ENCODE measurements at places on chromosomes 1 and 21.
A peak's percentile ranks its signal among the peaks of the same experiment; 100 is the strongest.

DNA sequence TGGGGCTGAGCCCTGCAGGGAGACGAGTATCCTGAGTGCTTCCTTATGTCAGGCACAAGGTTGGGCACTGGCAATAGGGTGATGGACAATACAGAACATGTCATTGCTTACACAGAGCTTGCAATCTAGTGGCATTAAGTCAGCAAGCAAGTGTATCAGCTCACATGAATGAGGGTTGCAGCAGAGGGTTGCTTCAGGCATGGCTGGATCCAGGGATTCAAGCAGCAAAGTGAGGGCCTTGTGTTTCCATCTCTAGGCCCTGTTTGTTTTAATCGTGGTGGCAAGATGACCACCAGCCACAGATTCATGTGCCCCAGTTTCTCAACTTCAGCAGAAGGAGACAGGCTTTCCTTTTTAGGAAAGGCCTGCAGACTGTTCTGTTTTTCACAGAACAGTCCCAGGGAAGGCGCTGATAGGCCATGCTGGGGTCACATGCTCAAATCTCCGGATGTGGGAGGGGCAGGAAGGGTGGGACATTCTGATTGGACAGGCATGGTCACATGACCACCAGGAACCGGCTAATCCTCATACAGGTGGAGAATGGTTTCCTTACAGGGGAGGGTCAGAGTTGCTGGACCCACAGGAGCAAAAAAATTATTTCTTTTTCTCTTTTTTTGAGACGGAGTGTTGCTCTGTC is 14.4 kb downstream of the PLOD1 start:
- no peak for DNase-seq

GRCh38 chr1:234553240-234554188 is 56.5 kb downstream of the IRF2BP2 start:
- DNase-seq = no peak

DNA sequence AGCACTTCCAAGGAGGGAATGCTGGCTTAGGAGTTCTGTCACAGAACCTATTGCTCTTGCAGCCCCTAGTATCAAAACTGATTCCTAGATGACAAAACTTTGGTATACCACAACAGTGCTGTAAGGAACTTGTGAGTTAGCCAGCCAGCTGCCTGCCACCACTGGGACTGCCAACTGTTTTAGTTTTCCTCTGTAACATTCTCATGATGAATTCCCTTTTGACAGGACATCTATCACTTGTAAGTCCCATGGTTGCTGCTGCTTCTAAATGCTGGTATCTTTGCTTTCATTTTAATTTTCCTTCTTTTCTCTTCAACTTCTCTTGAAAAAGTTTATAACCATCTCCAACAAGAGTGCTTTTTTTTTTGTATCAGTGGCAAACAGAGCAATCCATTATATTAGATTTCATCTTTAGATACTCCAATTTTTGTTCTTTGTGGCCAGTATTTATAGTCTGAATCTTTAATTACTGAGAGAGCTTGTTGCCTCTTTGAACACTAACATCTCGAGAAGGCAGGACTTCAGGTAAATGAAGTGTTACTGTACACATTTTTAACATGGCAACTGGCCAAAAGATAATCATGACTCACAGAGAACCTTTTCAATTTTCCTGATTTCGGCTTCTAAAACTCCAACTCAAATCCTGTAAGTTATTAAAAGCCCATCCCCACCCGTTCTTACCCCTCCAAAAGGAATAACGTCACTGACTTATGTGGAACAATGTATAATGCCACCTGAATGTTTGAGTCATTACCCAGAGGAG is 19.8 kb downstream of the DBT start:
- DNase-seq = no peak

DNA sequence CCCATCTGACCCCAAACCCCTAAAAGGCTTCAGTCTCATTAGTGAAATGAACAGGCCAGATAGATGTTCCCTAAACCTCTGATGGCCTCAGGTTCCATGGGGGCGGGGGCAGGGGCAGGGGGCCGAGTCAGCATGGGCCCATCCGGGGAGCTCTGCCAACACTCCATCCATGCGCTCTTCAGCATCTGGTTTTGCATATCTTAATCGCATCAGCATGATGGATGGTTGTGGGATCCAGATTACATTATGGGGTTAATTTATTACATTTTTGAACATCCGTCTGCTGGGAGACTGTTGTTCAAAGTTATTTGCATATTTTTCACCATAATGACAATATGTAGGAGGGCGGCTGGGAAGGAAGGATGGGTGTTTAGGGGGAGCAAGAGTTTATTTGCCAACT is 3.1 kb upstream of the MAD2L2 start:
- no peak for DNase-seq

GRCh38 chr1:159132271-159132881 is 39.0 kb upstream of the CADM3 start:
- DNase-seq = peak; percentile 61

GRCh38 chr1:31902510-31902860 is 35.7 kb downstream of the PTP4A2 start:
- DNase-seq = no peak

DNA sequence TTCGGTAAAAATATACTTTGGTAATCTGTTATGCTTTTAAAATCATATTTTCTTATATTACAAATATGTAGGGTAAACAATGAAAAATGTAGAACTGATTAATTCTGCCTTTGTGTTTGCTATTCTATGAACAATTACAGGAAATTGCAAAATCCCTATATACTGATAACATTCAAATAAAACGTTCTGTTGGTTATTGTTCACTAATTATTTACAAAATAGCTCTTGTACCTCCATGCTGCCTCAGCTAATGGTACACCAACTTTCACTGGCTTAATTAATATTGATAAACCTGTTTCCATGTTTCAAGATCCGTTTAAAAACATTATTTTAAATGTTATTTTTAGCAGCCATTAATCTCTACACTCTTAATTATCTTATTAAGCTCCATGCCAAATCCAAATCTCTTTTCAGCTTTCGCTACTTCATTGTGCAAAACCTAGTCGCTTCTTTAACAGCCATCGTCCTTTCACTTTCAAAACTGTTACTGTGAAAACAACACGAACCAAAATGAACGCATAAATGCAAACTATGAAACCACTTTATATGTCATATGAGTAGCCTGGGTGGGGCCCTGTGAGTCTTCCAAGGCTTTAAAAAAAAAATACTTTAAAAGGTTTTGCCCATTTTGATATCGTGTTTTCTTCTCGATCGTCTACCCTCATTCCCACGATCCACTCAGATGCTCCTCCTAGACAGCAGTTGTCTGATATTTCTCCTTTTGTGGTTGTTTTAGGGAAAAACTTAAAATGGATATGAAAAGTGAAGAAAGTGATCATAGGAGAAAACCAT is 807.1 kb downstream of the USP25 start:
- no peak for DNase-seq

GRCh38 chr1:32724678-32725614 is 22.4 kb upstream of the SYNC start:
- DNase-seq = no peak

DNA sequence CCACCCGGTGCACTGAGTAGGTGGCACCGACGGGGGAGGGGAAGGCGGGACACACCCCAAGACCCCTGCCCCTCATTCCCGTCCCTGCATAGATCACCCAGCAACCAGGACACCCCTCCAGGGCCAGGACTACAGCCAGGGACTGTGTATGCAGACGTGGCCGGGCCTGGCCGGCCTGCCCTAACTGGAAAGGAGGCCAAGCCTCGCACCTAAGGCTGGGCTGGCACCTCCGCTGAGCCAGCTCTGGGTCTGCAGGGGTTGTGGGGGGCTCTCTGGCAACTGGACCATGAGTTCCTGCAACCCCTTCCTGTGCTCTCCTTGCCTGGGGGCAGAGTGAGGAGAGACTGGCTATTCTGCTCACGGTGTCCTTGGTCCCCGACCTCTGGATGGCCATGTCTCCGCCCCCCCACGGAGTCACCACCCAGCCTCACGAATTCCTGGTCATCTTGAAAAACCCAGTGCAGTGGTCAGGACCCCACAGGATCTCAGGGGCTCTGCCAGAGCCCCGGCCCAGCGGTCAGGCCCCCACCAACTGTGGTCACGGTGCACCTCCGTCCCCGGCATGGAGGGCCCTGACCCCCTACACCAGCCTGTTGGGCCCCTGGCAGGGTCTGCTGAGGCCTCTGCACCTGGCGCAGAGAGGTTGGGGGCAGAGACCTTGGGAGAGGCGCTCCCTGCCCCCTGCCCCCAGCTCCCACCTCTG is 1.1 kb upstream of the FNDC10 start:
- no peak for DNase-seq

GRCh38 chr1:95685081-95685480 is 451.1 kb downstream of the RWDD3 start:
- DNase-seq = no peak

GRCh38 chr21:37682966-37683365 is 233.3 kb downstream of the KCNJ6 start:
- DNase-seq = no peak

DNA sequence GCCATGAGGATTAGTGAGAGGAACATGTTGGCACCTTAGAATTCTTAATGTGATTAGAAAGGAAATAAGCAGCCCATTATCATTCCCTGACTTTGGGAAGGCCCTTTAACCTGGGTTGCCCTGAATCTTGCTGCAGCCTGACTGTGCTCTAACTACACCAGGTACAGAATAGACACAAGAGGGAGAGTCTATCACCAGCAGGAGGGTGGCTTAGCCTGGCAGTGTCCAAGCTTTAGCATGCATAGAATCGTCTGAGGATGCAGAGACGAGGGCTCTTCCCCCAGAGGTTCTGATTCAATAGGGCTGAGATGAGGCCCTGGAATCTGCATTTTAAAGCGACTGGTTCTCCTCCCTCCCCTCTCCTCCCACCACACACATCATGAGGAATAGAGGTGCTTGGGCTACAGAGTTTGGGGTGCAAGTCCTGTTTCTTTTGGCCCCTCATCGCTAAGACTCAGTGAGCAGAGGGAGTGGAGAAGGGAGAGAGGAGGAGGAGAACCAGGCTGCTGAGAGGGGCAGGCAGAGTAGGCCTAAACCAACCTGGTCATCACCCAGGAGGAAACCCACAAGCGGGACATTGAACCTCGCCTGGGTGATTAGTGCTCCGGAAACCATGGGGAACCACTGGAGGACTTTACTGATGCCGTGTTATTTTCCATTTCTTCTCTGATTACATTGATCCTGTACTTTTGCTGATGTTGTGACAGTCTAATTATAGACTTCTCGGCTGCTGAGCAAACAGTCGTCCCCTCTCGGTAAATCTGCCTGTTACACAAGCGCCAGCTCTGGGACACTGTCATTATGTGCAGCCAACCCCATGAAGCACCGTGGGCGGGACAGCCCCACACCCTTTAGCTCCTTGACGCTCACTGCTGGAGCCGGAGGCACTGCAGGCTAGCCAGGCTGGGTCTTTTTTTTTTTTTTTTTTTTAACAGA is 6.3 kb upstream of the TENT5C start:
- no peak for DNase-seq

DNA sequence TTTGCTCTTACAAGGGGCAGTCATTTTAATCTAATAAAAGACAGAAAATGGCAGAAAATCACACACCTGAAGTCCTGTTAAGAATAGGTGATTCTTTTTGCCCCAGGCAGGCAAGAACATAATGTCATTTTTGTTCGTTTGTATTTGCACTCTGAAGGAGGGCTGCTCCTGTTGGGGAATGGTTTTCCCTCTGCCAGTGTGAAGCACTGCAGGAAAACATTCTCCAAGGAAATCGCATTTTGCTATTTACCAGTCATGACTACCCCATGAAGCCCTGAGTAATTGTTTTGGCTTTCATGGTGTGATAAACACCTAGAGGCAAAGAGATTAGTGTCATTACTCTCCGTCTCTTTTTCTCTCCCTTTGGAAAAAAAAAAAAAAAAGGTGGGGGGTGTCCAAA is 345.5 kb downstream of the NTNG1 start:
- no peak for DNase-seq

DNA sequence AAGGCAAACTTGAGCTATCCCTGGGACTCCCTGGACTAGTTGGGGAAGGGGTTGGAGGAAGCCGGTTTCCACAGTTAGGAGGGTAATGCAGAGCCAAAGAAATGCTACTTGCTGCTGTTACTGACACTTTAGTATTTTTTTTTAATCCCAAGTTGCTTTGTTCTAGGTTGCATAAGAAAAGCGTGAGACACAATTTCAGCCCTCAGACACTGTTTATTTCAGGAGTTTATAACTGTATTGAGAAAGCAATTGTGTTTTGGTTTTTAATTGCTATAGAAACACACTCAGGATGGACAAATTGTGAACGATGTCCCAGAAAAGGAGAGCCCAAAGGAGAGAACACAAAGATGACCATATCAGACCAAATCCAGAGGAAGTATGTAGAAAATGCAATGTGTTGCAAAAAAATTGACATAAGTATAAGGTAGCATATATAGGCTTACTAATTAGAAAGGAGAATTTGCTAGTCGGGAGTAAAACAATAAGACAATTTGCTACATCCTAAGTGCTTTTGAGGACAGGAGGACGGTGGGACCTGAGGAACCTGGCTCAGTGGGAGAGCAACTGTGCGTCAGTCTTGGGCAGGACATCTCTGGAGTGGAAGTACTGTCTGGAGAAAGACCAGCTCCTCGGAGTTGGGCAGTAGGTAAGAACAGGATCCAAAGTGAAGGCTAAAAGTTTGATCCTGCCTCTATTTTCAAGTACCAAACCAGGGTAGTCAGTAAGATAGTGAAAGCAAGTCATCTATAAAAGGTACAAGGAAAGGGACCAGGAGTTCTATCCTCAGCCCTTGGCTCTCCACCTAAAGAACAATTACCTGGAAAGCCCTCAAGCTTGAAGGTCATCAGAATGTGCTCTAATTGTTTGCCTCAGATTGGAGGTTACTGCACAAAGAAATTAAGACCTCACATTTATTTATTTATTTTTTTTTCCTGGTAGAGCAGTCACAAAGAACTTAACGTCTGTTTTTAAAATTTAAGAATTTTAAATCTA is 39.9 kb downstream of the DIPK1A start:
- DNase-seq = no peak

GRCh38 chr1:61102041-61102440 is 19.7 kb downstream of the NFIA start:
- no peak for DNase-seq

GRCh38 chr1:156480411-156481192 is 20.0 kb downstream of the MEF2D start:
- peak; percentile 85 for DNase-seq

DNA sequence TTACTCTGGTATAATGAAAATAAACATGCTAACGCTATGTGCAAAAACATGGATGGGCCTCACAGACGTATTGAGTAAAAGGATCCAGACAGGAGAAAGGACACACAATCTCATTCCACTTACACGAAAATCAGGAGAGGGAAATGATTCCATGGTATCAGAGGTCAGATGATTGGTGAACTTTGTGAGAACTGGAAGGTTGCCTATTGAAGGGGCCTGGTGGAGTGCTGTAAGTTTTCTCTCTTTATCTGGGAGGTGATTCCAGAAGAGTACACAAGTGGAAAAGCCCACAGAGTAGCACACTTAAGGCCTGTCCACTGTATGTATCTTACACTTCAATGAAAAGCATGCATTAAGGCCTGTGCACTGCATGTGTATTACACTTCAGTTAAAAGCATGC is 9.6 kb downstream of the GSTM2 start:
- DNase-seq = no peak

GRCh38 chr1:180380259-180381183 is 121.9 kb downstream of the ACBD6 start:
- DNase-seq = no peak

Data from activated gamma-delta T cell treated with Interleukin-2 at 50 U/mL for 16 hours (primary cell).